ENCODE measurements at places on chromosomes 16 and 17.

- no peak for DNase-seq
Measured at GRCh38 chr16:26665166-26665939, 401.4 kb upstream of the C16orf82 start.

- no peak for DNase-seq
Measured at GRCh38 chr17:15236281-15237105, 28.6 kb downstream of the PMP22 start.

GRCh38 chr17:60652454-60653247, 25.0 kb upstream of the BCAS3 start:
- no peak for DNase-seq

- no peak for DNase-seq
Measured at GRCh38 chr16:51129105-51129504, 22.0 kb downstream of the SALL1 start.

GRCh38 chr16:11716336-11716735, 26.3 kb downstream of the TXNDC11 start:
- DNase-seq = no peak

Measured in stimulated activated CD8-positive, alpha-beta memory T cell treated with anti-CD3 and anti-CD28 coated beads, Interleukin-4, amount 100 ng/mL, for 1 hour (primary cell).